ENCODE measurements at places on chromosomes 1 and 21.

GRCh38 chr1:55320891-55321290 is 105.7 kb upstream of the USP24 start:
- no peak for DNase-seq

- DNase-seq: no peak
Observed at GRCh38 chr21:33244779-33245105, 15.0 kb downstream of the IFNAR2 start.

GRCh38 chr1:40948741-40949443 is 30.6 kb upstream of the CTPS1 start:
- DNase-seq: peak; percentile 30

DNA sequence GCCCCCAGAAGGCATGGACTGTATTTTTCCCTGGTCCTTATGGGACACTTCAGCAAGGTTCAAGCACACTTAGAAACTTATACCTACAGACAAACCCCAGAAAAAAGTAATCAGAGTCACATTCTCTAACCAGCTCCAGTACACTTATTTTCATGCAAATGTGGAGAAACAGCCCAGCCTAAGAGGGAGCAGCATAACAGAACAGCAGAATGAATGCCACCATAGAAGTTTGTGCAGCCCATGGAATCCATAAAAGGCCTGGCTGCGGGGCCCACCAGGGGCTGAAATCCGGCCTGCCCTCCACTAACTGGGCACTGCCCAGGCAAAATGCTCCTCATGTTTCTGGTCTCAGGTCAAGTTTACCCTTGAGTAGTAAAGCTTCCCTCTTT is 60.4 kb upstream of the ATP1A1 start:
- no peak for DNase-seq

- no peak for DNase-seq
Observed at GRCh38 chr1:243801378-243801777, 48.7 kb downstream of the AKT3 start.

- DNase-seq: no peak
Observed at GRCh38 chr1:86305731-86306130, 90.4 kb downstream of the ODF2L start.

DNA sequence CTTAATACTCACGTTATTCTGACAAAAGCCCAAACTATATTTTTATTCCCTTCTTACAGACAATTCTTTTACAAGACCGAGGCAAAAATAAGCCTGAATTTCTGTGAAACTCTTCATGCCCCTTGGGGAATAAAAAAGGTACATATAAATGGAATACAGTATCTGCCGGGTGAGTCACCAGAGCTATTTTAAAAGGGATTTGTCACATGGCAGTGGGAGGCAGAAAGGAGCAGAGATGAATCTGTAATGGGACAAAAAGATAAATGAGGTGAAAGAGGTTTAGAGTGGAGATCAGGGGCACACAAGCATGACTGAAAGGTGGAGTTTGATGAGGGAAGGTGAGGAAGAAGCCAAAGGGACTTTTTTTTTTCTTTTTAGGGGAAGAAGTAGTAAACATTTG is 8.8 kb downstream of the XCL1 start:
- DNase-seq: no peak

DNA sequence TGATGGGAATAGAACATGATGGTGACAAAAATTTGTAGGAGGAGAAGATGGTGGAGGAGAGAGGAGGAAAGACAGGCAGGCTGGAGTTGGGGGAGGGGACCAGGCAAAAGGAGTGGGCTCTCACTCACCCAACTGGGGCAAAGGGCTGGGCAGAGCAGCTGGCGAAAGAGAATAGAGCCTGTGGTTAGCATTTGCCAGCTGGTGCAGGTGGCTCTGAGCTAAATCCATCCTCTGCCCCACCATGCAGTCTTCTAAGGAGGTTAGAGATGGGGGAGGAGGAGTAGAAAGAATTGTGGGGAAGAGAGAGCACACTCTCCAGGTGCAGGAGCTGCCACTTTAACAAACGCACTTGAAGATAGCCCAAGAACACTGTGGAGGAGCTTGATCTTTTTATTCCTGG is 27.6 kb upstream of the SLAMF1 start:
- DNase-seq: no peak

DNA sequence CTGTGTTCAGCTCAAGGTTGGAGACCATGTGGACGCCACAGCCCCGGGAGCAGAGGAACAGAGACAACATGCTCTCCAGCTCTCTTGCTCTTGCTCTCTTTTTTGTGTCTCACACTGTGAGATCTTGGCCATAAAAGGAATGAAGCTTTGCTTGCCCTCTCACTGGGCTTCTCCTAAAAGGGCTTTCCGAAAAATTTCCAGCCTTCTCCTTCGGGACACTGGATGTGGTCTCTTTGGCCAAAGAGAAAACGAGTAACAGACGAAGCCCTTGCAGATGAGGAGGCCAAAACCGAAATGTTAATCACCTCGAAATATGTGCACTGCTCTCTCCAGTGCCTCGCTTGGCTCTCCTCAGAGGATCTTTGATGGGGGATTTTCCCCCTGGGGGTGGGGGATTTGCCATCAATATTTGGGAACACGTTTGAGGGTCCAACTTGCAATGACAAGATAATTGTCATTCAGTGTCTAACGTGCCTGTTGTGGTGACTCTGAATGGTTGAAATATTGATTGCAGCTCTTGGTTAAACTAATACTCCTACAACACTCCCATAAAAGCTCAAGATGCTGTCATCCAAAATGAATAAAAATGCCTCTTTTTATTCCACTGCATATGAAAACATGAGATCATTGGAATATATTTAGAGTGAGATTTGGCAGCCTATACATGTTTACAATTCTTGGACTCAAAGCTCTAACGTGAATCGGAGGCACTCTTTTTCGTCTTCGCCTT is 68.6 kb upstream of the ANGPTL1 start:
- no peak for DNase-seq

DNA sequence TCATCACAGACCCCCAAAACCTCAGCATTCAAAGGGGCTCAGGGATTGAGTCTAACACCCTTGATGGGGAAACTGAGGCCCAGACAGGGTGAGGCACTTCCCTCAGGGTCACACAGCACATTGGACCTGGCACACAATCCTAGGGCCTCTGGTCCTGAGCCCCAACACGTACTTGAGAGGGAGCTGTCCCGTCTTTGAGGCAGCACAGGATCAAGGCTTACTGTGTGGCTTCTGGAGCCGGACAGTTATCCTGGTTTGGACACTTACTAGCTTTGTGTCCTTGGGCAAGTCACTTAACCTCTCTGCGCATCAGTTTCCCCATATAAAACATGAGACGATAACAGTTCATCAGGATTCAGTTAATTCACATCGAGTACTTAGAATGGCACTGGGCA is 26.5 kb downstream of the RUNX3 start:
- DNase-seq: no peak

DNA sequence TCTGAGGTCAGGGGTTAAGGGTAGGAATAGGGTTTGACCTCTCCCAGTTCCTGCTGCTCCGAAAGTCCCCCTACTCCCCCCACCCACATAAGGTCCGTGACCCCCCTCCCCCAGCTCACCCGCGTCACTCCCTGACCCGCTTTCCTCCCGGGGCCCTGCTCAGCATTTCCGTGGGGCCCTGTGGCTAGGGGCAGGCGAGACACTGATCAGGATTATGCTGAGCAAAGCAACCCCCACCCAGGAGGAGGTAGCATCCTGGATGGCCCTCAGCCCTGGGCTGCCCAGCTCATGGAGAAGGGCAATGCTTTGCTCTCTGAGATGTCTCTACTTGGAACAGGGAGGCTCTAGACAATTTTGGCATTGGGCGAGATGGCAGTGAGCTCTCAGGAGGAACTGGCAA is 3.7 kb downstream of the RORC start:
- DNase-seq: no peak

DNA sequence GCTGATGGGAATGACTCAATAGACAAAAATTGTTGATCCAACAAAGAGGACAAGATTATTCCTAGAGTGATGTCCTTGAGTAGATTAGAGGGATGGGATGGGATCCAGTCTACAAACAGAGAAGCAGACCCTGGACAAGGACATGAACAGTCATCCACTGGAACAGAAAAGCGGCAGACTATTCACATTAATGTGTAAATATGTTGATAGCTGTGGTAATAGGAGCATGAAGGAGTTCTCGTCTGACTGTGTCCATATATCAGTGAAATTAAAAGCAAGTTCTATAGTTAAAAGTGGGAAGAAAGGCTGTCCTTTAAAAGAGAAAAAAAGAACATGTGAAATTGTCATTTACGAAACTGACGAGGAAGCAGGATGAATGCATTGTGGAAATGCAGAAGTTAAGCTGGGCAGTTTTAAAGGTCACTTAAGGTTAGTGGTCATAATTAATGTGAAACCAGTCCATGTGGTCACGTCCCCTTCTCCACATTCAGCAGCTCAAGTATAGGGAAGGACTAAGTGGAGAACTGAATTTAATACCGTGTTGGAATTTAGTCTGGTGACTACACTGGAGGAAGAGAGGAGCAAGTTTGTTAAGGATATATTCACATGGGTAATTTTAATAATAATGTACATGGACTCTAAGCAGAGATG is 62.1 kb downstream of the PIK3R3 start:
- no peak for DNase-seq

DNA sequence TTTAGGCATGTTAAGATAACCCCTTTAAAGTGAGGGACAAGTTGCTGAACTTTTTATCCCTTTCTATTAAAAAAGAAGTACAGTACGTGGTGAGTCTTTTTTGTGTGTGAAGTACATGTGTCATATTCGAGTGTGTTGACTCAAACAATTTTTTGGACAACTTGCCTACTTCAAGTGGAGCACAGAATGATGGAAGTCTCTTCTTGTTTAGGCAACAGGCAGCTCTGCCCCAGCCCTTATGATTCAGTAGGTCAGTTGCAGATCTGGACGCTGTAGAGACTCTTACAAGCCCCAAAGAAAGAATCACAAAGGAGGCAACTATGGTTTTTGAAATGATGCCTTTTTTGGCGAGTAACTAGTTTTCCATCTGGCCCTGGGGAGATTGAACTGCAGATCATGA is 14.4 kb upstream of the ZFP69B start:
- no peak for DNase-seq

DNA sequence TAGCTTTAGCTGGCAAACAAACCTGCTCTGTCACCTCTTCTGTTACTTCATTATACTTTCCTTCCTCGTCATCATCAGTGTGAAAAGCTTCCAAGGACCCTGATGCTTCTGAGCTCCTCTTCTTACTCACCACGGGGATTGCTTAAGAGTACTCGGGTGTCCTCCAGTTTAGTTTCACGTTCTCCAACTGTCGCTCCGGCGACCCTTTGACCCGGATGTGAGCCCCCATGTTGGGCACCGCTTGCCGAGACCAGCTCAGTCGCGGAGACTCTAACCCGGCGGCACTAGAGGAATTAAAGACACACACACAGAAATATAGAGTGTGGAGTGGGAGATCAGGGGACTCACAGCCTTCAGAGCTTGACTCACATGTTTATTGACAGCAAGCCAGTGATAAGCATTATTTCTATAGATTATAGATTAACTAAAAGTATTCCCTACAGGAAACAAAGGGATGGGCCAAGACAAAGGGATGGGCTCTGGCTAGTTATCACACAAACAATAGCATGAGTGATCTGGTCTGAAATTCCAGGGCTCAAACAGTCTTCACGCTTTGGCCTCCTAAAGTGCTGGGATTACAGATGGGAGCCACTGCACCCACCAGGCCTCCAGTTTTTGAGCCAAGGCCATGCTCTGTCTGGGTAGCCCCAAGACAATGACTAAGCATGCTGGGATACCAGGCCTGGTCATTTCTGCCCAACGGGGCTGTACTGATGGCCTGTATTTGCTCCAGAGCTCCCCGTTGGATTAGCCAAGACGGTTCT is 30.1 kb upstream of the ENO1 start:
- DNase-seq: no peak

DNA sequence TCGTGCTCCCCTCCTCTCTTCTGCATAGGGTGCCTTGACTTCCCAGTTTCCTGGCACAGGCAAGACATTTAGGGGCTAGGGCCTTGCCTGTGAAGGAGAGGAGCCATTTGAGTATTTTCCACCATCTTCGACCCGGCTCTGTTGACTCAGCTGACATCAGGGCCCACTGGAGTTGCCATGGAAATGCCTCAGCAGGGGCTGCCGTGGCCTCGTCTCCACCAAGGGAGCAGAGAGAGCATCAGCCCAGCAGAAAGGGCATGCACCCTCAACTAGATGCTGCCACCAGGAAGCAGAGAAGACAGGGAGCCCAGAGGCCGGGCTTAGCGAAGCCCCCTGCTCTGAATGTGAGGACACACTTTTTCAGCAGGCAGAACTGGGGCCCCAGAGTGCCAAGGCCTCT is 101.9 kb upstream of the ACTL8 start:
- DNase-seq: no peak

DNA sequence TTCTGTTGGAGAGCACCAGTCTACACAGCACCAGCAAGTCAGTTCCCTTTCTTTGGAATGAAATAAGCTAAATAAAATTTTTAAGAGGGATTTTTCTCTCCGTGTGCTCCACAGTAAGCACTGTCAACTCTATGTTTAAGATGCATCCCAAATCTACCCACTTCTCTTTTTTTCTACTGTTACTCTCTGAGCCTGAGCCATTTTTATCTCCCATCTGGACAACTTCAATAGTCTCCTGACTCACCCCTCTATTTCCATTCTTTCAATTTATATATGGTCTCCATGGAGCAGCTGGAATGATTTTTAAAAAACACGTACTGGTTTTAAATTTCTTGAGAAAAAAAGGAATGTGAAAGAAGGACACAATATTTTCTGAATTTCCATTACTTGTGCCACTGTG is 24.7 kb upstream of the CCT8 start:
- DNase-seq: no peak

GRCh38 chr1:11649624-11650330 is 4.5 kb downstream of the FBXO2 start:
- no peak for DNase-seq

- no peak for DNase-seq
Observed at GRCh38 chr1:221688488-221688843, 53.4 kb downstream of the DUSP10 start.

GRCh38 chr1:84569216-84569615 is 5.0 kb downstream of the CTBS start:
- DNase-seq: no peak

DNA sequence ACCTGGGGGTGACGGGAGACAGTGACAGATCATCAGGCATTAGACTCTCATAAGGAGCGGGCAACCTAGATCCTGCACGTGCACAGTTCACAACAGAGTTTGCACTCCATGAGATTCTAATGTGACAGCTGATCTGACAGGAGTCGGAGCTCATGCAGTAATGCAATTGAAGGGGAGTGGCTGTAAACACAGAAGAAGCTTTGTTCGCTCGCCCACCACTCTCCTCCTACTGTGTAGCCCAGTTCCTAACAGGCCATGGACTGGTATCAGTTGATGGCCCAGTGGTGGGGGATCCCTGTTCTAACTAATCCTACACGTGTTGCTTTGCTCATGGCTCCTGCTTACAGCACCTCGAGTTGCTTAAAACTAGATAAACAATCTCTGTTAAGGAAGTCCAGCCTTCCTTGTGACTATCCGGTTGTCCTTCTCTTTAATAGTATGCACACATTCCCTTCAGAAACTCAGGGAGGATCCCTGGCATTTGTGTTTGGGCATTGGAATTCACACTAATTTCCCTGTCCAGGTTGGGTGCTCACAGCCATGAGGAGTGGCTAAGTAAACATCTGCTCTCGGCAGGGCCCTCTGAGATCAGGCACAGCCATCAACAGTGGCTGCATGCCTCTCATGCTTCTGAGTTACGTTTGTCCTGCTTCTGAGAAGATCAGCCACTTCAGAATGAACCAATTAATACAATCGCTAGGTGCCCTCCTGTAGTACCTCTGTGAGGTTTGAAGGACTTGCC is 21.1 kb upstream of the F3 start:
- no peak for DNase-seq

Data from stimulated activated CD4-positive, alpha-beta T cell treated with anti-CD3 and anti-CD28 coated beads, Interleukin-1b, Interleukin-23, amount 100 ng/mL, for 4 hours (primary cell).